HepG2 (cell line): ENCODE measurements at places on chromosomes 12 and 14.

- DNase-seq: no peak
Measured at GRCh38 chr12:96108321-96108720, 72.9 kb upstream of the LTA4H start.

GRCh38 chr12:48567731-48568130 is 2.1 kb downstream of the LALBA start:
- no peak for DNase-seq

- DNase-seq: no peak
Measured at GRCh38 chr12:100859063-100859627, 64.6 kb downstream of the ANO4 start.

- DNase-seq: no peak
Measured at GRCh38 chr14:22469538-22470303, 119.3 kb downstream of the DAD1 start.

- DNase-seq: no peak
Measured at GRCh38 chr12:103854372-103854973, 13.4 kb upstream of the NT5DC3 start.

GRCh38 chr12:49916129-49916919 is 12.6 kb upstream of the FAIM2 start:
- no peak for DNase-seq

DNA sequence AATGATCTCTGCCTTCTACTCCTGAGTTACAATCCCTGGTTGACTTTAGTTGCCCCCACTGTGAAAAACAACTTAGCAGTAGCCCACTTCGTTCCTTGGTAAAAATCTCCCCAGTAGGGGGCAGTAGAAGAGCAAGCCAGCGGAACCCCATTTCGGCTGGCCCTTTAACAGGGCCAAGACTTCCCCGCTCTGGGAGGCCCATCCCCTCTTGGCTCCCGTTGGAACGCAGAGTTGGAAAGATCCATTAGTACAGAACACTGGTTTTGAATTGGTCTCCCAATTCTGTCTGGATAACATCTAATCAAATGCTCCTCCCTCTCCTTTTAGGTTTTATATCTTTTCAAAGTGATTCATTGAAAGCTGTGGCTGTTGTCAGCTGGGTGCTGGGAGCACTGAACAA is 1133.3 kb downstream of the BCL11B start:
- DNase-seq: no peak

- DNase-seq: no peak
Measured at GRCh38 chr12:65492998-65493912, 214.8 kb downstream of the MSRB3 start.

- no peak for DNase-seq
Measured at GRCh38 chr12:65500091-65500900, 221.8 kb downstream of the MSRB3 start.

GRCh38 chr12:132689227-132689626 is 1.8 kb downstream of the PXMP2 start:
- DNase-seq: peak; percentile 44

- DNase-seq: no peak
Measured at GRCh38 chr12:28770322-28770721, 378.8 kb upstream of the FAR2 start.

DNA sequence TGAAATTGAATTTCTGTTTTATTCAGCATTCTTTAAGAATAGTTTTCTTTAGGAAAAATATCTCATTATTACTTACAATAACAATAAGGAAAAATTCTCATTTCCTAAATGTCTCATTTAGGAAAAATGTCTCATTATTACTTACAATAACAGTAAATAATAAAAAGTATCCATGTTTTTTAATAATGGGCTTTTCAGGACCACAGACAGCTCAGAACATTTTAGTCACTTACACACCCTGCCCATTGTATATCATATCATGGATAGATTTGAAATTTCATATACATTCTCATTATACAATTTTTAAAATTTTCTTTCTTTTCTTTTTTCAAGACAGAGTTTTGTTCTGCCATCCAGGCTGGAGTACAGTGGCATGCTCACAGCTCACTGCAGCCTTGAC is 58.9 kb downstream of the ASCL1 start:
- no peak for DNase-seq

GRCh38 chr12:58323676-58324075 is 382.3 kb downstream of the ATP23 start:
- no peak for DNase-seq
